ENCODE measurements at places on chromosomes 5 and 9.
A peak's percentile ranks its signal among the peaks of the same experiment; 100 is the strongest.

- DNase-seq = no peak
Measured at GRCh38 chr9:94813379-94813778, 86.9 kb downstream of the AOPEP start.

DNA sequence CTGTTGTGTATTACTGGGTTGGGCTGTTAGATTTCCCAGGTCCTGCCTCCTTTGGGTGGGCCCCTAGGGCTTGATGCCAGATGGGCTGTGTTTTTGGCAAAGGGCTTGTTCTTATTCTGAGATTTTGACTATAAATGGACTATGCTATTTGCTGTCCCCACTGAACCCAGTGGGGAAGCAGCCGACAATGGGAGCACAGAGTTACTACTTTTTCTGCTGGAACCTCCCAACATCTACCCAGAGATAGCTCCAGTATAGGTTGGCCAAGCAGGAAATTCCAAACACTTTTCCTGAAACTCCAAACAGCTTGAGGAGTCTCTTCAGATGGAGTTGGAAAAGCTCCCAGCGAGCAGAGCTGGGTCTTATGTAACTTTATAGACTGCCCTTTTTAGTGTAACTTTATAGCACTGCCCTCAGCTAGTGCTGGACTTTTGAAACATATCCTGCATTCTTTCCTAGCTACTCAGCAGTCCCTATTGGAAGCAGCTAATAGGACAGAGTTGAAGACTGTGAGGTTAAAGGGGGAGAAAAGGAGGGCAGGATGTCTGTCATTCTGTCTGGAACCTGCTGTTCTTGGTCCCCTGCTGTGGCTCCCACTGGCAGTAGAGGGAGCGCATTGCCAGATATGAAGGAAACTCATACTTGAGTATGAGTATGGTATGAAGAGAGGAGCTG, 21.0 kb downstream of the RUSC2 start:
- DNase-seq = peak; percentile 98

DNA sequence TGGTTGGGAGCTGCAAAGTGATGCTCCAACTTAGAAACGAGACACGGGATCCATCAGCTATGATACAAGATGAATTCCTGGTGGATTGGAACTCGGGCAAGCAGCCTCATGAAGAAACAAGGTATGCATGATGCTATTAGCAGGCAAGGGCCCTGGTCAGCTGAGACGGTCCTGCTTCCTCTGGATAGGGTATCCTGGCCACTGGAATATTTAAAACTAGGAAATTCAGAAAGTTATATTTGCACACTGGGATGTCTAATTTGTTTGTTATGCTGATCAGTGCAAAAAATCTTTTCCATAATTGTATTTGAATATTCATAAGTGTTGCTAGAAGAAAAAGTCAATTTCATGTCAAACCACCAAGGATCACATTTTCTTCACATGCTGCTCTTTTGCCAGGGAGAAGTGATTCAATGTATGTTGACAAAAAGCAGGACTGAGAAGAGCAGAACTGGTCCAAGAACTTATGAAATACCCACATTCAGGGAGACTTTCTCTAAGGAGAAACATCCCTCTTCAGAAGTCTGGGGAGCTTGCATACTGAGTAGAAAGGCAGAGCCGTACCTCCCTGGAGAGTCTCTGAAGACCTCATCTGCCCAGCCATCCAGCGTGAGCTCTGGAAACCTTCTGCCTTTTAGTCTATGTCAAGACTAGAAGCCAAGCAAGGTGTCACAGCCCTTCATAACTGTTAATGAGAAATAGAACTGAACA, 6.7 kb upstream of the NXNL2 start:
- DNase-seq = no peak

- no peak for DNase-seq
Measured at GRCh38 chr5:141874262-141874964, 3.8 kb downstream of the PCDH1 start.

DNA sequence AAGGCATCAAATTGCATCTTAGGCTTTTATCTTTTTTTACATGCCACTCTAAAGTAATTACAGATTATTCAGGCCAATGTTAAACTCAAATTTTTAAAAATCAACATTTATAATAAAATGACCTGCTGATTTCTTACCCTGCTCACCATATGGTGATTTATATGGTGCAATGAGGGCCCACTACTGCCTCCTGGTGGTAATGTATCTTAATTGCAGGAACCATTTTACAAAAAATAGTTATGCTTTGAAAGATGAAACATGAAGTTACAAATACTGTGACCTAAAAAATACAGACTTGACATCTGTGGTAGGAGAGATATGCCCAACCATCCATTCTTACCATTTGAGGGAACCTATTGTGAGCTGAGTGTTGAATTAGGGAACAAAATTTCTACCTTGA, 292.6 kb upstream of the TAS2R1 start:
- DNase-seq = no peak

DNA sequence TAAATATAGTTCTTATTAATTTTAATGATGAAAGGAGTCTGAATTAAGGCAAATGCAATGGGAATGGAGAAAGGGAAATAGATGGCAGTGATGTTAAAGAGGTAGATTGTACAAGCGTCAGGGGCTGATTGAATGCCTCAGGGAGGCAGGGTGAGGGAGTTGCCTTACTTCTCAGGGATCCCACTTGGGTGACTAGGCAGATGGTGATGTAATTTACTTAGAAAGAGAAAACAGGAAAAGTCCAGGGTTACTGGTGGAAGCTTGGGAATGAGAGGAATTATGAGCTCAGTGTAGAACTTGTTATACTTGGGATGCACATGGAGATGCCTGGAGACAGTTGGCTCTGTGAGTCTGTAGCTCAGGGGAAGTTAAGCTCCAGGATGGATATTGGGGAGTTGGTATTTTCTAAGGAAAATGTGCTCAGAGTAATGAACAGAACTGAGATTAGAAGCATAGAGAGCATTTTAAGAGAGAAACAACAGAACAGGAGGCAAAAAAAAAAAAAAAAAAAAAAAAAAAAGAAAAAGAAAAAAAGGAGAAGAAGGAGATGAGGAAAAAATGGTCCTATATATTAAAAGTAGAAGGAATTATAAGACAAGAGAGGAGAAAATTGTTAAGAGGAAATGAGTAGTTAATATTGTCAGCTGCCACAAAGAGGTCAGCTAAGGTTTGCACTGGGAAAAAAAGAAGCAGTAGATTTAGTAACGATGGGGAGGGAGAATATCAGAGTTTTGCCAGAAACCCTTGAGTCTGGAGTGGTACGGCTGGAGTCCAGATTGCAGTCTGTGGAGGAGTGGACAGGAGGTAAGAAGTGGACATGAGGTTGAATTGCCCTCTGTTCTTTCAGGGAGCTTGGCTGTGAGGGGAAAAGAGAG, 88.0 kb upstream of the ELL2 start:
- peak; percentile 66 for DNase-seq

All from fibroblast of skin of left quadriceps (primary cell).